ENCODE measurements at places on chromosomes 3 and 15.

DNA sequence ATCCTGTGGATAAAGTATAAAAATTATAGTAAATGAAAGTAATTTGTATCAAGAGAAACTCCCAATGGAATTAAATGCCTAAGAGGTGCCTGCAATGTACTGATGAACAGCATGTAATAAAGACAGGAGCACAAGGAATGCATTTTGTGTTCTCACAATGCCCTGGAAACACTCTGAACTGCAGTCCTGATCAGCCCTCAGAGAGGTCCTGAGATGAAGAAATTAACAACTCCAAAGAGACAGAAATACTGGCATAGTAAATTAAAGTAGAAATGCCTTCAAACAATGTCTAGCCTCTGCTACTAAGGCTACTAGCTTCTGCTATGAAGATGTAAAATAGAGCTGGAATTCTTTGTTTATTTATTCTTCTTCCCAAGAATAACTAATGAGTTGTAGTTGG lies 59.9 kb downstream of the CFAP20DC start:
- DNase-seq, result no peak

- DNase-seq, result no peak
These were observed 34.5 kb downstream of the ZBTB11 start for GRCh38 chr3:101642441-101642840.

DNA sequence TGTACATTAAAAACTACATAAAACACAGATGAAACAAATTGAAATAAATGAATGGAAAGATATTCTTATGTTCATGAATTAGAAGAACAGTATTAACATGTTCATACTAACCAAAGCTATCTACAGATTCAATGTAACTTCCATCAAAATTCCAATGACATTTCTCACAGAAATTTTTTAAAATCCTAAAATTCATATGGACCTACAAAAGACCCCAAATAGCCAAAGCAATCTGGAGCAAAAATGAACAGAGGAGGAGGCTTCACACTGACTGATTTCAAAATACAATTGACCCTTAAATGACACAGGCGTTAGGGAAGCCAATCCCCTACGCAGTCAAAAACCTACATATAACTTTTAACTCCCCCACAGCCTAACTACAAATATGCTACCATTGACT lies 39.4 kb downstream of the KPNA1 start:
- DNase-seq, result no peak

- no peak for DNase-seq
These were observed 71.4 kb upstream of the ROPN1 start for GRCh38 chr3:124063197-124063909.

DNA sequence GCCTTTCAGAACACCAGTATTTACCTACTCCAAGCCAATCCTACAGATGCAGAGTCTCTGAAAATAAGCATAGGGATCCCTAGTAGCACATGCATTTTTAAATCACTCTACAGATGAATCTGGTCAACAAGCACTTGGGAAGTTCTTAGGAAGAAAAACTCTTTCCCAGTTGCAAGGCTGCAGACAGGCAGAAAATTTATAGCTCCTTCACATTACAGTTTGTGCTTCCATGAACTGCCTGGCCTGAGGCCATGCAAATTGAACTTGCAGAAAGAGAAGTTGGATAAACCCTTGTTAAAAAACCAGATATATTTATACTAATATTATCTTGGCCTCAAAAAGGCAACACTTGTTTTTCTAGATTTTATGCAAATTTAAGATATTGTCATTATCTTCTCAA lies 256.9 kb downstream of the EPHA3 start:
- no peak for DNase-seq

DNA sequence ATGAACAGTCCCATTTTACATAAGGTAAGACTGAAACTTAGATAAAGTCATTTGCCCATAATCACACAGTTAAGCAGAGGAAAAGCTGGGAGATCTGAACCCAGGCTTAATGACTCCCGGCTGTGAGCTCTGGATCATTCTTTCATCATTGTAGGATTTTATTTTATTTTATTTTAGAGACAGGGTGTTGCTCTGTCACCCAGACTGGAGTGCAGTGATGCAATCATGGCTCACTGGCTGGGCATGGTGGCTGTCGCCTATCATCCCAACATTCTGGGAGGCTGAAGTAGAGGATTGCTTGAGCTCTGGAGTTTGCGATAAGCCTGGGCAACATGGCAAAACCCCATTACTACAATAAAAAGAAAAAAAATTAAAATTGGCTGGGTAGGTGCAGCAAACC lies 31.2 kb upstream of the RAF1 start:
- no peak for DNase-seq

DNA sequence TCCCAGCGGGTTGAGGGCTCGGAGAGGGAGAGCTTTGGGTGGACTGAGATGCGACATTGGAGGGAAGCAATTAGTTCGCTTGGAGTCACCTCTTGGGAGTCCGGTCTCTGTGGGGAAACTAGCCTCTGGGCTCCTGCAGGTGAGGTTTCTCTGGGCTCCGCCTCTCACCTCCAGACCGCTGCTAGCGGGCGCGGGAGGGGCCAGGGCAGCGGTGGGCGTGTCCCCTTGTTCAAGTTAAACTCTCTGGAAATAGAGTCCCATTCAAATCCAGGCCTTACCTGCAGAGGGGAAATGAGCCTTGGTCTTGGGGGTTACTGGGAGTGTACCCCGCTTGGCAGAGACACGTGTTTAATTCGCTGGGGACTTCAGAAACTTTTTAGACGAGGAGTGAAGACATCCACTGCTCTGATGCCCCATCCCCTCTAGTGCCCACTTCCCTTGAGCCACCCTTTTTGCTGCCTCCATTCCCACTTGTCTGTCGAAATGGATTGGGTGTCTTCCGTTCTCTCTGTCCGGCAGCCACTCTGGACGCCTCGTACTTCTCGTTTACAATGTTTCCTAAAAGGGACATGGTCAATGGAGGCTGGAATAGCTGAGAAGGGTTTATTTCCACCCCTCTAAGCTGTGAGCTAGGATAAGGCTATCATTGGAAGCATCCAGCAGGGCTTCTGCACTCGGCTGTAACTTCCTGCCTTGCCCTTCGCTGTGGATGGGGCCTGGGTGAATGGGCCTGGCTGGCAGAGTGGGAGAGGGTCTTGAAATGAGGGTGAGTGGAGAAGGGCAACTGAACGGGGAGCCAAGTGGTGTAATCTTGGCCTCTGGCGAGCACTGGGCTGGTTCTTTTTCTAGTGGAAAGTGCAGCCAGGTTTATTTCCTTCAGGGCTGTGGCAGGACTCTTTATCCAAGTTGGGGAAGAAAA lies 1.1 kb downstream of the MITF start:
- no peak for DNase-seq

- no peak for DNase-seq
These were observed 168.0 kb downstream of the FOXB1 start for GRCh38 chr15:60172143-60172542.

- no peak for DNase-seq
These were observed 204.8 kb downstream of the CDIN1 start for GRCh38 chr15:36784098-36784670.

DNA sequence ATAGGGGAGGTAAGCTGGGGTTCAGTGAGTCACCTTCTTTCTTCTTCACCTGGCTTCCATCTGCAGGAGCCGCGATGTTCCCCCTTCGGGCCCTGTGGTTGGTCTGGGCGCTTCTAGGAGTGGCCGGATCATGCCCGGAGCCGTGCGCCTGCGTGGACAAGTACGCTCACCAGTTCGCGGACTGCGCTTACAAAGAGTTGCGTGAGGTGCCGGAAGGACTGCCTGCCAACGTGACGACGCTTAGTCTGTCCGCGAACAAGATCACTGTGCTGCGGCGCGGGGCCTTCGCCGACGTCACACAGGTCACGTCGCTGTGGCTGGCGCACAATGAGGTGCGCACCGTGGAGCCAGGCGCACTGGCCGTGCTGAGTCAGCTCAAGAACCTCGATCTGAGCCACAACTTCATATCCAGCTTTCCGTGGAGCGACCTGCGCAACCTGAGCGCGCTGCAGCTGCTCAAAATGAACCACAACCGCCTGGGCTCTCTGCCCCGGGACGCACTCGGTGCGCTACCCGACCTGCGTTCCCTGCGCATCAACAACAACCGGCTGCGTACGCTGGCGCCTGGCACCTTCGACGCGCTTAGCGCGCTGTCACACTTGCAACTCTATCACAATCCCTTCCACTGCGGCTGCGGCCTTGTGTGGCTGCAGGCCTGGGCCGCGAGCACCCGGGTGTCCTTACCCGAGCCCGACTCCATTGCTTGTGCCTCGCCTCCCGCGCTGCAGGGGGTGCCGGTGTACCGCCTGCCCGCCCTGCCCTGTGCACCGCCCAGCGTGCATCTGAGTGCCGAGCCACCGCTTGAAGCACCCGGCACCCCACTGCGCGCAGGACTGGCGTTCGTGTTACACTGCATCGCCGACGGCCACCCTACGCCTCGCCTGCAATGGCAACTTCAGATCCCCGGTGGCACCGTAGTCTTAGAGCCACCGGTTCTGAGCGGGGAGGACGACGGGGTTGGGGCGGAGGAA lies 2.6 kb downstream of the ISLR2 start:
- no peak for DNase-seq

DNA sequence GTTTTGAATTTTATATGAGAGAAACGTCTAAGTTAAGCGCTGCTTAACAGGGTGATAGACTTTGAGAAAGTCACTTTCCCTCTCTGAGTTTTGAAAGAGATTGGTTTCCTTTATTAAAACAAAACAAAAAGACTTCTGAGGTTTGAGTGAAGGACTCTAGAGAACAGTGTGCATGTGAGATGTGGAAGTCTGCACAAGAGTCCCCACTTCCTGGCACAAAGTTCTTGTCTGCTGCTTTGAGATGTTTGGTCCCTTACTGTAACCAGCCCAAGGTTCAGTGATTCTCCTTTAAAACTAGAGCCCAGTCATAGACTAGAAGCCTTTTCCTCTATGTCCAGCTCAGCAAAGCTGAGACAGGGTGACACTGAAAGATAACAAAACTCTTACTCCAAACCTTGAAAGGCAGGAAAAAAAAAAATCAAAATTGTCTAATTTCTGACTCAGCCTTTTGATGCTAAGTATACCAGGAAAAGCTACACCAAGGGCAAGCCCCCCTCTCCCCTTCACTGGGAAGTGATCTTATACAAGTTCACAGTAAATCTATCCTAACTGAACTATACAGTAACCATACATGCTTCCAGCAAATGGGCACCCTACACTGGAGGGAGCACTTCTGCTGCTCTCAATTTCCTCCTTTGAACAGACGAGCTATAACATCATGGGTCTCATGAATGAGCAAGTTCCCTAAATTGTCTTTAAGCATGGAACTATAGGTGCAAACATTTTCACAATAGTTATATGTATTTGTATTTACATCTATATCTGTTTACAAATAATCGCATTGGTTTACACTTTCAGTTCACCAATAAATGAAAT lies 2.3 kb downstream of the POPDC2 start:
- no peak for DNase-seq

All from DND-41 (cell line).